ENCODE measurements at places on chromosomes 12 and 14. TPM values are rescaled to one million over a fixed set of nuclear protein-coding genes. Genes with fewer than 3 reads are reported as not detected.

PAX9 gene
- total RNA-seq: 2.1 TPM

GPX2 gene
- not detected for total RNA-seq

GDF3 gene
- not detected for total RNA-seq

SERPINA3 gene
- total RNA-seq: 196 TPM

IQSEC3 gene
- not detected for total RNA-seq

DBX2 gene
- not detected for total RNA-seq

OLR1 gene
- not detected for total RNA-seq

TAS2R7 gene
- not detected for total RNA-seq

SPSB2 gene
- total RNA-seq: 8.3 TPM

SLC38A4 gene
- not detected for total RNA-seq

SLC17A8 gene
- total RNA-seq: not detected

HOXC4 gene
- total RNA-seq: 2.2 TPM

OR11H6 gene
- total RNA-seq: not detected

DNAJC22 gene
- 11.9 TPM for total RNA-seq

C1R gene
- 2.0 TPM for total RNA-seq

LHX5 gene
- not detected for total RNA-seq

- DNase-seq: no peak
Measured at GRCh38 chr12:98420461-98420860, 94.9 kb upstream of the TMPO start.

DNA sequence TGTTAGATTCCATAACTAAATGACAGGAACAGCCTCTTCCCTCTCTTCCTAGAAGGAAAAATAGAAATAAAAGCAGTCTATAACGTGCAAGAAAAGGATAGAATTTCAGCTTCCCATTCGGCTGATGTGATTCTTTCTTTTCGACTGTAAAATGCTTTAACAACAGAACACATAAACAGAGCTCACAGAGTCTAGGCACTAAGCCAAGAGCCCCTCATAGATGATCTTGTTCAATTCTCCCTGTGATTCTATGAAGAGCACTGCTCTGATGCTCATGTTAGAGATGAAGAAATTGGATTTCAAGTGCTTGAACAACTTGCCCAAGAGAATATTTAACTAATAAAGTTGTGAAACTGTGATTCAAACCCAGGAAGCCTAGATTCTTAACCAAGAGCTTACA lies 232.7 kb downstream of the RPAP3 start:
- no peak for DNase-seq

DNA sequence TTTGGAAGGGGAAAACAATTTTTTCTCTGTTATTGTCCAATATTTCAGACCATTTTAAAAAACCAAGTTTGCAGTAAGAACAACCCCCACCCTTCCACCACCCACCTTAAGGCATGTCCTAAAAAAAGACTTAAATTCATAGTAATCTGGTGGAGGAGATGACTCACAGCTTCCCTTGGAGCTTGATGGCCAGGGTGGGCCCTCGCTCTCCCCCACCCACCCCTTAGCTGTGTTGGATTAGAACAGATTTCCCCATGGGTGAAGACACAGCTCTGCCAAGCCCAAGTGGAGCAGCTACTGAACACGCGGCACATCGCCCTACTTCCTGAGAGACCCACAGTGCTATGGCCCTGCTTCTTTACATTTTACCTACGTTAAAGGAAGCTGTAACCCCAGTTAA lies 140.3 kb downstream of the GCH1 start:
- no peak for DNase-seq

DNA sequence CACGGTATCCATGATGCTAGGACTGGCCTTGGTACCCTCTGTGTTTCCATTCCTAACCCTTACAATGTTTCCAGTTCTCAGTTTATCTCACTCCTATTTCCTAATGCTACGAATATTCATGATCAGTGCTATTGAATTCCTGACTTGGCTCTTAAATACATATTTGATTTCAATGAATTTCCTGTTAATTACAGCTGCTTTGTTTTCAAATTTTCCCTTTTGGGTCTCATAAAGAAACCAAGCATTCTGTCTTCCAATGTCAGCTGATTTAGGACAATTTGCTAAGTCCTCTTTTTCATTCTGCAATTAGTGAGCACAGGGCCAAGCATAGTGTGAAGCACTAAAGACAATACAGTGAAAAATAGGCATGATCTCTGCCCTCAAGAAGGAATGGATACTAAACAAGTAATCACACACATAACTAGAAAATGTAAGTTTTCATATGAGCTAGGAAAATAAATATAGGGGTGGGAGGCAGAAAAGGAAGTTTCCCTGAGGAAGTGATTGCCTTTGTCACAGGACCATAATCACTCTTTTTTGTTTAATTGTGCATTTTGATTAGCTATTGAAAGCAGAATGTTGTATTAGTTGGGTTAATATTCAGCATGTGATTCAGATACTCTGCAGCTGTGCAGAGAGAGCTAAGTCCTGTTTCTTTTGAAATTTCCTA lies 88.5 kb downstream of the KCNC2 start:
- DNase-seq: no peak

- DNase-seq: peak; percentile 99
Measured at GRCh38 chr12:106645074-106645421, 62.2 kb downstream of the RFX4 start.

GRCh38 chr12:127657036-127657435 lies 609.9 kb upstream of the TMEM132C start:
- DNase-seq: no peak

DNA sequence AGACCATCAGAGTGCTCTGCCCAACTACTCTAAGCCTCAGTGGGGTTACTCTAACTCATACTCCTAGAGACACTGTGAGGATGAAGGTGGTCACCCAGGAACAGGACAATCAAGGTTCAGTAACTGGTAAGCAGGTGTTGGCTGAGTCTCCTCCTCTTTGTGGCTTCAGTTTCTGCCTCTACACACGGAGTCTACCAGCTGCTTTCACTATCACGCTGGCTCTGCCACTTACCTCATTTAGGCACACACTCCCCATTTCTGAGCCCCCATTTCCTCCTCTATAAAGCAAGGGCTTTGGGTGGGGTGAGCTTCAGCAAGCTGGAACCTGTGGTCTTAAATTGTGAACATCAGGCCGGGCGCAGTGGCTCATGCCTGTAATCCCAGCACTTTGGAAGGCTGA lies 7.3 kb upstream of the TCHP start:
- DNase-seq: no peak

DNA sequence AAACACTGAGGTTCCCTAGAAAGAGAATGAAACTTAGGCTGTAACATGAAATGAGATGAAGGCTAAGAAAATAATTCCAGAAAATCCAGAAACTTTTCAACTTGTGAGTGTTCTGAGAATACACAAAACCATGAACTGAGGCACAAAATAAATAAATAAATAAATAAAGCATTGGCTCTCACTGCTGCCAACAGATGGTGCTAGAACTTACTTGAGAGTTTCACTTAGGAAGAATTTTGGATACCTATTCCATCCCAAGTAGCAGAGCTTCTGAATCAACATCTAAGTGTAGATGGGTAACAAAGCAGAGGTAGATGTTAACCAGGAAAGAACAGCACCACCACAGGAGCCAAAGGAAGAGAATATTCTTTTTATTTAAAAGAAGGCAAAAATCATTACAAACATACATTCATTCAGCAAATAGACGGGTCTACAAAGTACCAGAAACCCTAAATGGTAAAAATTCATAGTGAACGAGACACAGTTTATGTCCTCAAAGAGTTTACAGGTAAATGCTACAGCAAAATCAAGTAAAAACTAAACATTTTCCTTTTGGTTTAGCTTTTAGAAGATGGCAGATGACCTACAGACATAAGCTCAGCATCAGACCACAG lies 16.7 kb downstream of the EPS8 start:
- DNase-seq: peak; percentile 69

GRCh38 chr12:96368233-96368632 lies 32.0 kb downstream of the CDK17 start:
- DNase-seq: peak; percentile 74

DNA sequence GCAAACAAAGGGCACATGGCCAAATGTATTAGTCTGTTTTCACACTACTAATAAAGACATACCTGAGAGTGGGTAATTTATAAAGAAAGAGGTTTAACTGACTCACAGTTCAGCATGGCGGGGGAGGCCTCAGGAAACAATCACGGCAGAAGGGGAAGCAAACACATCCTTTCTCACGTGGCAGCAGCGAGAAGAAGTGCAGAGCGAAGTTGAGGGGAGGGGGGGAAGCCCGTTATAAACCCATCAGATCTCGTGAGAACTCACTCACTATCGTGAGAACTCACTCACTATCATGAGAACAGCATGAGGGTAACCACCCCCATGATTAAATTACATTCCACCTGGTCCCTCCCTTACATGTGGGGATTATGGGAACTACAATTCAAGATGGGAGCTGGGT lies 66.1 kb downstream of the ST8SIA1 start:
- DNase-seq: no peak

- no peak for DNase-seq
Measured at GRCh38 chr14:95713596-95714371, at the start of gene TCL1A. TSS of gene TCL1A (minus strand) at chr14:95714125. CDS start at chr14:95714066, 59 bp downstream.

DNA sequence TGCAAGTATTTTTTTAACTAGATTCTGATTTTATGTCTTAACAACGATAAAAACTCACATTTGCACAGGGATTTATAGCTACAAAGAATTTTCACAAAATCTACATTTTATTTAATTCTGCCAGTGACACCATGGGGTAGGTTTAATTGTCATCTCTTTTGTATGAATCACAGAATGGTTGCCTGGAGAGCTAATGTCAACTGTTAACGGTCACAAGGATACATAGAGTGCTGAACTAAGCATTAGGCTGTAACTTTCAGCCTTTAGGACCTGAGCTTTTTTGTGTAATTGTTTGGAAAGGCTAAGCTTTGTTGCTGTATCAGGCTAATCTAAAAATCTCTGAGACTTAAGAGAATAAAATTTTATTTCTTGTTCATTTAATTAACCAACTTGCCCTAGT lies 465.3 kb upstream of the TBX3 start:
- DNase-seq: no peak

DNA sequence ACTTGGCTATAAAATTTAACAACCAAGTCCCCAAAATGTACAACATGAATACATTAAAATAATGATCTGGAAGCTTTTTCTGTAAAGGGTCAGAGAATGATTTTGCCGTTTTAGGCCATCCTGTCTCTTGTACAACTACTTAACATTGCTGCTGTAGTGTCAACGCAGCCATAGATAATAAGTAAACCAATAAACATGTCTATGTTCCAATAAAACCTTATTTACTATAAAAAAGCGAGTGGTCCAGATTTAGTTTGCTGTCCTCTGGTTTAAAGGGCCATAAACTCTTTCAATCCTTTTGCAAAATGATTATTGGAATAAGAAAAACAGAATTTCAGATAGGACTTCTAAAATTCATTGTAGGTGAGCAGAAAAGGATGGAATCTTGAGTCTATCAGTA lies 29.2 kb downstream of the SBNO1 start:
- DNase-seq: no peak

DNA sequence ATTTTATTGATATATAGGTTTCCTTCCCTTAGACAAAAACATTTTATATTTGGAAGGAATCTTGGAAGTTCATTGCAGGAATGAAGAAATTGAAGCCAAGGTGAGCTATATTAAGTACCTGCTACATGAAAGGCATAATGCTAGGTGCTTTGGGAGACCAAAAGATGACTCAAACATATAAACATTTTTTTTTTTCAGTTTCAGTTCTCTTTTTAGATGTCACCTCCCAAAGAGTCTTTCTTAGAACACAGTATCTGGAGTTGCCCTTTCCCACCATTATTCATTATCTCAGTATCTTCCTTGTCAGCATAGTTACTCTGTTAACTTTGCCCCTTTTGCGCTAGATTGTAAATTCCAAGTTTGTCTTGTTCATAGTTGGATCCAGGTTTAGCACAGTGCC lies 1.1 kb downstream of the LIN52 start:
- no peak for DNase-seq

- peak; percentile 86 for DNase-seq
Measured at GRCh38 chr12:9372202-9372601, 164.0 kb upstream of the PZP start.

DNA sequence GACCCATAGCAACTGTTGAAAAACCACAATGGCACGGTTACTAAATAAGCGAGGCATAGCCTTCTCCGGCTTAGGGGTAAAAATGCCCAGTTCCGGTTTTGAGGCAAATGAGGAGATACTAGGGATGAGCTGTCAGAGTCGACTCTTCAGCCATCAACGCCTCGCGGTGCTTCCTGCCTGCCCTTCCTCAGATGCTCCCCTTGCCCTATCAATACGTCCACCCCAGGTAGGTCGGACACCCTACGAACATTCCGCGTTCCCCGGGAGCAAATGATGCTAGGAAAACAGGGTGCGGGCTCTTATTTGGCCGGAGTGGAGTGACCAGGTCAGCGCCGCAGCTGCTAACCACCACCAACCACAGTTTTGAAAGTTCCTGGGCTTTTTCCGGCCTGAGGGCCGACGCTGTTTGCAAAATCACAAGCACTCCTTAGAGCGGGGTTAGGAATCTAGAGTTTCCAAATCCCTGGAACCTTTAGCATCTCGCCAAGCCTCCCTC lies 1.2 kb downstream of the SRSF9 start:
- peak; percentile 31 for DNase-seq

DNA sequence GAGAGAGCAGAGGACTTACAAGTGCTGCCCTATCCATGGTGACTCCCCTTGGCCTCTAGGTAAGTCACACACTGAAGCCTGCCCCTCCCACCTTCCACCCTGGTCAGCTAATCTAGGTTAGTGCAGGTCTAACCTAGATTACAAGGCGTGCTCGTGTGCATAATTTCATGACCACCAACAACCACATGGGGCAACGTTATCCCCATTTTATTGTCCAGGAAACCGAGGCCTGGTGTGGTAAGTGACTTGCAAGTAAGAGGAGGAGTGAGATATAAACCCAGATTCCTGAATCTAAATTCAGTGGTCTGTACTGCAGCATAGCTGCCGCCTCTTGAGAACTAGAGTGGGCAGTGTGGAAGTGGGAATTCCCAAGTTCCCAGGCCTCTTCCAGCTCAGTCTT lies 171.1 kb downstream of the DAD1 start:
- no peak for DNase-seq

- DNase-seq: peak; percentile 46
Measured at GRCh38 chr14:104680806-104681688, 8.4 kb upstream of the INF2 start.

DNA sequence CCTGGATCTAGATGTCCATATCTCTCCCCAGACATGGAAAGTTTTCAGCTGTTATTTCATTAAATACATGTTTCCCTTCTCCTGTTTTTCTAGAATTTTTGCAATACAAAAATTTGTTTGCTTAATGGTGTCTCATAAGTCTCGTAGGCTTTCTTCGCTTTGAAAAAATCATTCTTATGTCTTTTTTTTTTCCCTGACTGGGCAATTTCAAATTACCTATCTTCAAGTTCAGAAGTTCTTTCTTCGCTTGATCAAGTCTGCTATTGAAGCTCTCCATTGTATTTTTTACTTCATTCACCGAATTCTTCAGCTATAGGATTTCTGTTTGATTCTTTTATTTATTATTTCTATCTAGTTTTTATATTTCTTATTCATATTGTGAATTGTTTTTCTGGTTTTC lies 130.2 kb upstream of the WSCD2 start:
- DNase-seq: no peak

- DNase-seq: no peak
Measured at GRCh38 chr12:34597548-34598351, 575.5 kb downstream of the ALG10 start.

GRCh38 chr14:93987376-93987775 lies 9.7 kb upstream of the CCDC197 start:
- DNase-seq: no peak

GRCh38 chr12:50799908-50800307 lies 36.0 kb downstream of the ATF1 start:
- no peak for DNase-seq

GRCh38 chr12:105907982-105908381 lies 230.8 kb downstream of the NUAK1 start:
- DNase-seq: no peak

GRCh38 chr12:10158406-10158805 lies 13.5 kb downstream of the OLR1 start:
- no peak for DNase-seq
